ENCODE measurements at places on chromosomes 1 and 21.

DNA sequence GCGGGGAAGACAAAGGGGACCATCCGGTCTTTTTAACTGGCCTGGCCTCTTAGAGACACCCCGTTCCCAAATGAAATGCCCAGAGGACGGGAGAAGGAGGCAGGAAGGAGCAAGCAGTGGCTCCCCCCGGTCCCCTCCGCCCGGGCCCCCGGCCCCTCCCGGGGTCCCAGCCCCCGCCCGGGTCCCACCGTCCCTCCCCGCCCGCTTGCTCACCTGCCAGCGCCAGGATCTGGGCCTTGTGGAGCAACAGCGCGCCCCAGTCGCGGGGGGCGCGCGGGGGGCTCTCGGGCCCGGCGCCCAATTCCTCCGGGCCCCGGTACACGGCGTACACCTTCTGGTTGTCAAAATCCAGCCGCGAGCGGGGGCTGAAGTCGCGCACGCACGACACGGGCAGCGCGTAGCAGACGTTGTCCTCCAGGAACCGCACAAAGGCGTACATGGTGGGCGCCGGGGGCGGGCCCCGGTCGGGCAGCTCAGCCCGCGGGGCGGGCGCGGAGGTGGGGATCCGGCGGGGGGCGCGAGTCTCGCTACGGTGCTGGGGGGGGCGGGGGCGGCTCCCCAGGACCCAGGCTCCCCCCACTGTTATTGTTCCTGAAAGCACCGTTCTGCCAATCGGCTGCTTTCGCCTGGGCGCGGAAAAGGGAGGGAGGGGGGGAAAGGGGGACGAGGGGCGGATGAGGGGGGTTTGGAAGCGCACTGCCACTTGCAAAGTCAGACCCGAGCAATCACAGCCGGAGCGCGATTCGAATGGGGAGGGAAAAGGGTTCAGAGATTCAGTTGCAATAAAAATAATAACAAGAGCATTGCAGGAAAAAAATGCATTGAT, at the start of gene BEND5:
Gene BEND5 (minus strand): TSS at position 499 of the 826 bp plus-strand sequence. CDS start 60 bp downstream, at position 439.
- DNase-seq, result no peak

DNA sequence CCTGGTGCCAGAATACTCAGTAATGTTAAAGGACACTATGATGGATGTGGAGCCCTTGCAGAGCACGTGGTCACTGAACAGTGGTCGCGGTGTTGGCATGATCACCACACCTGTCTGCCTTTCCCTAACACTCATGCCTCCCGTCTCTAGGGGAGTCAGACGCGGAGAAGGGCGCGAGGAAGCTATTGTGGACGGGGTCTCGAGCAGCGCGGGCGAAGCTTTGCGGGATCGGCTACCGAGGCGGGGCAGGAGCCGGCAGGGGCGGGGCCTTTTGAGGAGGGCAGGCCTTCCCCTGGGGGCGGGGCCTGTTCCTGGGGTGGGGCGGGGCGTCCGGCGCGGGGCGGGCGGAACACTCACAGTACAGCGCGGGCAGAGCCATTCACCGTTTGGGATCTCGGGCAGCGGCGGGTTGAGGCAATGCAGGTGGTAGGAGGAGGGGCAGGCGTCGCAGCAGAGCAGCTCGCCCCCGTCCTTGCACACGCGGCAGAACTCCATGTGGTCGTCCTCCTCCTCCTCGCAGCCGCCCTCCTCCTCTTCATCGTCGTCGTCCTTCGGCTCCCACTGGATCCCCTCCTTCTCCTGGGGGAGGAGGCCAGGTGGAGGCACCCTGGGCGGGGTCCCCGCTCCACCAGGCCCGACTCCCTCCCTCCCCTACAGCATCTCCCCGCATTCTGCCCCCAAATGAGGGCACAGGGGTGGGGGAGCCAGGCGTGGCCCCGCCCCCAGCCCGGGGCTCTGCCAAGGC, 31.5 kb downstream of the CHD5 start:
- peak; percentile 19 for DNase-seq

DNA sequence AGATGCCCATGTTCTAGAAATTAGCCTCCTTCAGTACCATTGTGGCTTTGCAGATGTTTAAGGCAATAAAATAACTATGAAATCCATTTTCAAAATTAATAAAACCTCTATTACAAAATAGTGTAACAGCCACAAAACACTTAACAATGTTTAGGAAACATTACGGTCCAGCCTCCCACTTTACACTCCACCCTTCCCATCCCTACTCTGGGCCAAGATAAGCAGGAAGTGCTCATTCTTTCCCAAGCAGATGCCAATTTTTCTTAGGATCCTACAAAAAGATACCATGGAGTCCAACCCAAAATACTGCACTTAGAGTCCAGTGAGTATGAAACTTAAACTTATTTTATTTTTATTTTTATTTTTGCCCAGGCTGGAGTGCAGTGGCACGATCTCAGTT, 150.8 kb downstream of the NR5A2 start:
- DNase-seq, result no peak

DNA sequence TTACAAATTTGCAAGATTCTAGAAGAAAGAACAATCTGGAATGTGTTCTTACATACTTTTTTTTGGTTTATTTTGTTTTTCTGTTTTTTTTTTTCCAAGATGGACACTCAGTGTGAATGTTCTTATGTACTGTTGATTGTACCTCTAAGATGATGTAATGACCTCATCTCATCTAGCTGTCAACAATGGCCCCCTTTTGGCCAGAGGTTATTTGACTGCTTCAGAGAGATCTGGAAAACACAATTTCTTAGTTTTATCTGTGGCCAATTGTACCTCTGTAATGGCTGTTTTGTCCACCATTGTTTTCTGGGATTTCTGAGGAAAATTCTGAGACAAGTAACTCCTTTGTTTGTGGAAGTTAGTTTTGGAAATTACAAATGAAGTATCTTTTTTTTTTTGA, 38.9 kb downstream of the ST6GALNAC3 start:
- DNase-seq, result no peak

- DNase-seq, result no peak
These were observed 42.5 kb downstream of the ITPKB start for GRCh38 chr1:226696547-226696946.

DNA sequence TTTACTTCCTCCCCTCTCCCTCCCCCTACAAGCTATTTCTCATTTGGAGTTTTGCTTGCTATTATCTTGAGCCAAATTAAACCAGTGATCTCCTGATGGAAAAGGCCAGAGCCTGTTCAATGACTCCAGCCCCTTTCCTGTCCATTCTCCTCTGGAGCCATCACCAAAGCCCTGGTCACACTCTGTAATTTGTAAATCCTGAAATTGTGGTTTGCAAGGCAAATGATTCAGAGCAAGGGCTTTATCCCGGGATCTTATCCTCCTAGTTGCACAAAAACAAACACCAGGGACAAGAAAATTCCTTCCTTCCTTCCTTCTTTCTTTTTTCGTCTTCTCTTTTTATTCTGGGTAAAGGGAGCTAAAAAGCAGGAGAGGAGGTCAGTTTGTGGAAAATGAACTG, 366.1 kb upstream of the ST6GALNAC5 start:
- no peak for DNase-seq

DNA sequence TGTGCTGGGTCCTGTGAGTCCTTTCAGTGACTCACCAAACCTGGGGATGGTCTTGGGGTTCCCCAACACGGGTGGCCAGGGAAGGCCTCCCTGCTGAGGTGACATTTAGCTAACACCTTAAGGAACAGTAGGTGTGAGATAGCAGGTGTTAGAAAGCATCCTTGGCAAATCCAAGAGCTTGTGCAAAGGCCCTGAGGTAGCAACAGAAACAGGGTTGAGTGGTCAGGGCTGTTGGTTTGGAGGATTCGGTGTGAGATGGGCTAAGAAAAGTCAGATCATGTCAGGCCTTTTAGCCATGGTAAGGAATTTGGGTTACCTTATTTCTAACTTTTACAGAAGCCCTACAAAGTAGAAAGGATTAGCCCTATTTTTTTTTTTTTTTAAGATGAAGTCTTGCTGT, 343.0 kb downstream of the CAMTA1 start:
- no peak for DNase-seq

GRCh38 chr1:186708694-186709097, 28.5 kb upstream of the PTGS2 start:
- no peak for DNase-seq

DNA sequence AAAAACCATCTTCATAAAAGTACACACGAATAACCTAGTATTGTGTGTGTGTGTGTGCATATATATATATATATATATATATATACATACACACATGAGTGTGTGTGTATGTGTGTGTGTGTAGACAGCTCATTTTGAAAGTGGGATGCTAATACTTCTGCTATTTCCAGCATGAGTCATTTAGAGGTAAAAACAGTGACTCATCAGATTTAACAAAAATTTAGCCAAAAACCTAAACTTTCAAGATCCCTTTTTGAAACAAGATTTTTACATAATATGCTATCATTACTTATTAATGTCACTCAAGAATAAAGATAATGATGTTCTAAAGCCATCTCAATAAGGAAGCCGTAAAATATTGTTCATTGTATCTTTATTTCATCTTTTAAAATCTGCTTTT, 35.6 kb upstream of the ADGRL4 start:
- peak; percentile 67 for DNase-seq
